ENCODE measurements at places on chromosomes 5 and 9. TPM values are rescaled to one million over a fixed set of nuclear protein-coding genes. Genes with fewer than 3 reads are reported as not detected.

PRUNE2 gene
- total RNA-seq: 12.3 TPM

IRX2 gene
- total RNA-seq: 6.5 TPM

LHX6 gene
- total RNA-seq: 0.72 TPM

ZNF883 gene
- total RNA-seq: 1.7 TPM

GRCh38 chr5:40571729-40572128 is 108.0 kb upstream of the PTGER4 start:
- no peak for DNase-seq

DNA sequence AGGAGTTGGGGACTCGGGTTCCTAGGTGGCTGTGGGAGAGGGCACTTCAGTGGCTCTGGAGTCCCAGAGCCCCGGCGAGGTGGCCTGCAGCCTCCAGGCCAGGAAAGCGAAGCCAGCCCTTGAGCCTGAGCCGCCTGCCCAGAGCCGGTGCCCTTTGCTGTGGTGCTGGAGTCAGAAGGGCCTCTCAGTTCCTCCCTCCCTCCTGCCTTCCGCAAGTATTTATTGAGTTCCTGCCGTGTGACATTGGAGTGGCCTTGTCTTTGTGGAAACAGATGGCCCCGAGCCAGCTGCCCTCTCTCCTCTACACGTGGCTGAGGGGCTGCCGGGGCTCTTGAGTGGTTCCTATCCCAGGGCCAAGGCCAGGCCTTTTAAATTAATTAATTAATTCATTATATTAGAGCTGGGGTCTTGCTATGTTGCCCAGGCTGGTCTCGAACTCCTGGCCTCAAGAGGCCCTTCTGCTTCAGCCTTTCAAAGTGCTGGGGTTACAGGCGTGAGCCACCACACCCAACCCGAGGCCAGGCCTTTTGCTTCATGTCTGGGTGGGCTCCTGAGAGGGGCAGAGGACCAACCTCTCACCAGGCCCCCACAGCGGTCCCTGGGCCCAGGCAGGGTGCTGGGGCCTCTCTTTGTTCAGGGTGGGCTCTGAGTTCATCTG is 45.6 kb upstream of the IER5L start:
- DNase-seq: no peak

IL4 gene
- not detected for total RNA-seq

SOHLH1 gene
- not detected for total RNA-seq

CTXN3 gene
- total RNA-seq: 2.6 TPM

DNA sequence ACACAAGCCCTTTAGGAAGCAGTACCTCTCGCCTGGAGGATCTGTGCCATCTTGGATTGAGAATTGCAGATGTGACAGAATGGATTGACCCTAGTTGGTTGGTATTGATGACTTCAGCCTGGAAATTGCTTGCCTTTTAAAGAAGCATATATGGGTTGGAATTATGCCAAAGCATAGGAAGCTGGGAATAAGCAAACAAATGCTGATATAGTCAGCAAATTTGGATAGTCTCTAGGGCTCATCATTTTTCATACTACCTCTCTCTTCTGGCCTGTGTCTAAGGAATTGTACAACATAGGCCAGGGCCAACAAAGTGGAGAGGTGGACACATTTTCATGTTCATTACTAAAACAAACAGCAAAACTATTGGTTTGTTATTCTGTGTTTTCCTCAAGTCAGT is 13.2 kb downstream of the TRIM32 start:
- DNase-seq: no peak

DNA sequence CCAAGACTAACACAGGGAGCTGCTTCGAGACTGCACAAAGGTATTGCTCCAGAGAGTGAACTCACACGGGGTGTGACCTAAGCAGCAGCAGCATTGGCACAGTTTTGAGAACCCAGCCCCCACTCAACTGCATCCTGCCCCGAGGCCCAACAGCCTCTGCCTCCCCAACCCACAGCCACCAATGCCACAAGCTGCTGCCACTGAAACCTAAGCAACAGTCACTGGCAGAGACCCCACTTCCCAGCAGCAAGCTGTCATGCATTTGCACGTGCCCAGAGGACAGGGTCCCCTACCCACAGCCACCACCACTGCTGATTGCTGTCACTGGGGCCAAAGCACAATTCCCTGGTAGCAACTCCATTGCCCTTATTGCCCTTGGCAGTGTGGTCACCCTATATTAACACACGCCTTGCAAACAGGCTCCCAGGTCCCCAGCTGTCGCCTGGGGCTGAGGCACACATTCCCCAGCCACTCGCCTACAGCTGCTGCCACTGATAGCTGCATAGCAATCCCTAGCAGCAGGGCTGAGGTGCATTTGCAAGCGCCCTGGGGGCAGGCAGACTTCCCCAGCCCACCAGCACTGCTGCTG is 141.0 kb downstream of the AGTPBP1 start:
- DNase-seq: no peak

DNA sequence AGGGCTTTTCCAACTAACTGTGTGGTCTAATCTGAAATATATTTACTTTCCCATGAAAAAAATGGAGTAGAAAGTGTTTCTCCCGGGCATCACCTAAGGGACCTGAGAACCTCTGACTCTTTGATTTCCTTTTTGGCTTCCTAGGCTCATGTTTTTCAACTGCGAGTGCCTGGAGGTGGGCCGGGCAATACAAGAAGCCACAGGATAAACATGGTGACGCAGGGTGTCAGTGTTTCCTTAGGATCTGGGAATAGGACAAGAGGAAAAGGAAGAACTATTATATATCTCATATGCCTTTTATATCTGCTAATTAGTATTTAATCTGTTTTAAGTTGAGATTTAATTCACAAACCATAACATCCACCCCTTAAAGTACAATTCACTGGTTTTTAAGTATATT is 11.4 kb upstream of the LECT2 start:
- no peak for DNase-seq

CCL21 gene
- not detected for total RNA-seq

GRCh38 chr5:166906991-166907713 is 1384.3 kb upstream of the WWC1 start:
- DNase-seq: peak; percentile 65

GRCh38 chr5:5217371-5217770 is 77.2 kb downstream of the ADAMTS16 start:
- no peak for DNase-seq

- DNase-seq: no peak
Observed at GRCh38 chr9:129282731-129283211, 104.7 kb upstream of the IER5L start.

SH3TC2 gene
- 5.8 TPM for total RNA-seq

GRCh38 chr9:135217836-135218235 is 130.4 kb downstream of the OLFM1 start:
- no peak for DNase-seq

PLPPR1 gene
- 2.9 TPM for total RNA-seq

- DNase-seq: peak; percentile 84
Observed at GRCh38 chr5:172903790-172904189, 55.4 kb upstream of the RPL26L1 start.

DNA sequence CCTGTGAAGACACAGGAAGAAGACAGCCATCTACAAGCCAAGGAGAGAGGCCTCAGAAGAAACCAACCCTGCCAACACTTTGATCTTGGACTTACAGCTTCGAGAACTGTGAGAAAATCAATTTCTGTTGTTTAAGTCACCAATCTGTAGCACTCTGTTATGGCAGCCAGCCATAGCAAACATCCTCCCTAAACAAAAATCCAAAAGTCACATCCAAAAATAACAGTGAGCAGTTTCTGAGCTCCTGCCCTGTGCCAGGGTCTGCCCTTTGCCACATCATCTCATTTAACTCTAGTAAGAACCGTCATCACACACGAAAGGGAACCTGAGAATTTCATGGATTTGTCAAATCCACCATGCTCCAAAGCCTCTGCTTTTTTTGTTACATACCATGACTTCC is 118.8 kb downstream of the TRIM36 start:
- no peak for DNase-seq

DNA sequence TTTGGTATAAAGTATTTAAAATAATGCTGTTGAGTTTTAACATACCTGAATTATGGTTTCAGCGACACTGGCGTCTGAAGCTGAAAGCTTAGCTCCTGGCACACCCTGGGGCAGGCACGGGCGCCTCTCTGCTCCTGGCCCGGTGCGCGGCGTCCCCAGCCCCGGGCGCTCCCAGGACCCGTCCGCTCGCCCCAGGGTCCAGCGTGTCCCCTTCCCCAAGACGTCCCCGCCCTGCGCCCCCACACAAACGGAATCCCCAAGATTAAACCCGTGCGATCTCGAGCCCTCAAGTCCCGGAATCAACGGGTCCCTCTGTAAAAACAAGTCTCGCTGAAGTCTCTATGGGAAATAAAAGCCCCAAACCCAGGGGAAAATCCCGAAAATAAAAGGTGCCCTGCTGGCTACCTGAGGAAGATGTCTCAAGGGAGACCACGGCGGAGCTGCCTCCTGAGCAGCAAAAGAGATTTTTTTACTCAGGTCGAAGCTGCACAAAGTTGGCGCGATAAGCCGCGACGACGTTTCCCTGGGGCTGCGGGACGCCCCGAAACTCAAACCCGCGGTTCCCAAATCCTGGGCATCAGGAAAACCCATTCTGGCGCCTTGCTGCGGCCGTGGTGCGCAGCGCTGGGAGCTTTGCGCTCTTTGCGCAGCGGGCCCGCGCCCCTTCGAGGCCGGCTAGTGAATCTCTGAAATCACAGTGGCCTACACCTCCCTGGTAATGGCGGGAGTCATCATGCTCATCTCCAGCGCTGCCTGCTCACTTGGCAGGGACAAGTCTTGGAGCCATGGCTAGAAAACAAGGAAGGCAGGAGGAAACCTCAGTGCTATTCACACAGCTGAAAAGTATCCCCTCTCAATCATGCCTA is 6.3 kb upstream of the IFNA8 start:
- no peak for DNase-seq

FGF10 gene
- 48.9 TPM for total RNA-seq

DNA sequence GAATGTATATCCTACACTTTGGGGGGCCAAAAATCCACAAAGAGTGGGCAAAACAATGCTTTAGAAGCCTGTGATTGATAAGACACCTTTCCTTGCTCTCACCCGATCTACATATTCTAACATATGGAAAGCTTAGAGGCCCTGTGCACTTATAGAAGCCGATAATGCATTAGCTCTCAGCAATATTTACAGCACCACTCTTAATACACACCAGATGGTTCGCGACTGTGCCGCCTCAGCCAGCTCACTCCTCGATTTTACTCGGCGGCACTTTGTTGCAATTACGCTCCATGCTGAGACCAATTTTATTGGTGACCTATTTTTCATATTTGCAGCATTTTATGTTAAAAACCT is 18.8 kb downstream of the NR2F1 start:
- DNase-seq: no peak

GRCh38 chr5:23014266-23014665 is 161.1 kb upstream of the CDH12 start:
- no peak for DNase-seq

DNA sequence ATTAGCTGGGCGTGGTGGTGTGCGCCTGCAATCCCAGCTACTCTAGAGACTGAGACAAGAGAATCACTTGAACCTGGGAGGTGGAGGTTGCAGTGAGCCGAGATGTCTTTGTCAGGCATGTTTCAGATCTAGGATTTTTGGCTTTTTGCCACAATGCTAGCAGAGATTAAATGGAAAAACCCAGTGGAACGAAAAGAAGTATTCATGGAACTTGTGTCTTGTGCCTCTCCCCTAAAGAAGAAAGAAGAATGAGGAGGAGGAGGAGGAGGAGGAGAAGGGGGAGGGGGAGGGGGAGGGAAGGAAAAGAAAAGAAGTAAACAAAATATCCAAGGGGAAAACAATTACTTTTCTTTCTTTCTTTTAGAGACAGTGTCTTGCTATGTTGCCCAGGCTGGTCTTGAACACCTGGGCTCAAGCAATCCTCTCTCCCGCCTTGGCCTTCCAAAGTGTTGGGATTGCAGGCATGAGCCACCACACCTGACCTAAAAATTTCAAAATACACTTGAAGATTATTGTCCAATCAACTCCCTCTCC is 106.0 kb downstream of the ARRDC3 start:
- no peak for DNase-seq

DNA sequence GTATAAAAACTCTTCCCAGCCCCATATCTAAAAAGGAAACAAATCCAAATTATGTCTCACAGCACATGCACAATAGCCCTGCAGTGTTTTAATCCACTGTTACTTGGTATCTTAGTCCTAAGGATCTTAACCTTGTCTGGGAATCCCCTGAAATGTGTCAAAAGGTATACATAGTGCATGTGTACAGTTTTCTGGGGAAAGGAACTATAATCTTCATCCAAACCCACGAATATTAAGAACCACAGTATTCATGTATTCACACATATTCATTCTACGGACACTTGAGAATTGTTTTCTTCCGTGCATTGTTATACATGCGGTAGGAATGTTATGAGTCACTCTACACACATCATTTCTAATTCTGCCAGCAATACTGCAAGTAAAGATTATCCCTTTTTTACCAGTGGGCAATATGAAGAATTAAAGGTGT is 47.8 kb upstream of the SNX2 start:
- DNase-seq: no peak

GRCh38 chr5:79699763-79700400 is 10.2 kb downstream of the CMYA5 start:
- no peak for DNase-seq

DNA sequence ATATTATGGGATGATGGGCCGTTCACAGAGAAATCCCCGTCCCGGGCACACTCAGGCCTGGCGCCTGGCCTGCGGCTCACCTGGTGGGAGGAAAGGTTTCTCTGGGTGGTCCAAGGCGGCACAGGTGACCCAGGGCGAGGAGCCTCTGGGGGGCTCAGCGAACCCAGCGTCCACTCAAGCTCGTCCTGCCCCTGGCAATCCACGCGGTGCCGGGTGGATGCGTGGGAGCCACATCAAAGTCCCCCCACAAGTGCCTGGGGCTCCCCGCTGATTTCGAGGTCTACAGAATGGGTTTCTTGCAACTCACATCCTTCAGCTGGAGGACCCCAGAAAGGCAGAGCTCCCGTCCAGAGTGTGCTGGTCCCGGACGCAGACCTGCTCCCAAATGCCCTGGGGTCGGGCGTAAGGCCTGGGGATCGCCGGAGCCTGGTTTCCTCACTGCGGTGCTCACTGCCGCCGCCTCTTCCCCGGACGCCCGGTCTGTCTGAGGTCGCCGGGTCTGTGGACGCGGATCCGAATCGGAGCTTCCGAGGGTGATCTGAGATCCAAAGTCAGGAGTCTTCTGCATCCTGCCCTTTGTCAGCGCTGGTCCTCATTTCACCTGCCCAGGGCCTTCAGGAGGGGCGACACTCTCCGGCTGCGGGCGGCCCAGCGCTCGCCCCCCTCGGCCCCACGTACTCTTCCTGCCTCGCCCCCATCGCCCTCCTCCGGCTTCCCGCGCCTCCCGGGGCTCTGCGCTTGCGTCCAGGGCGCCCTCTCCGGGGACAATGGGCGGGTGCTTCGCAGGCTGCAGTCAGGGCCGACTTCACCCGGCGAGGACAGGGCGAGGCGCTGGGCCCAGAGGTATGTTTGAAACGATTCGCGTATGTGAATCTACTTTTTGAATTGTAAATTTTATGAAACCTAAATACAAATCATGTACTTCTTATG is 20.0 kb upstream of the RUFY1 start:
- peak; percentile 74 for DNase-seq
